Small intestine (tissue), 16 donors: ENCODE measurements at places on chromosomes 12 and 14.

DNA sequence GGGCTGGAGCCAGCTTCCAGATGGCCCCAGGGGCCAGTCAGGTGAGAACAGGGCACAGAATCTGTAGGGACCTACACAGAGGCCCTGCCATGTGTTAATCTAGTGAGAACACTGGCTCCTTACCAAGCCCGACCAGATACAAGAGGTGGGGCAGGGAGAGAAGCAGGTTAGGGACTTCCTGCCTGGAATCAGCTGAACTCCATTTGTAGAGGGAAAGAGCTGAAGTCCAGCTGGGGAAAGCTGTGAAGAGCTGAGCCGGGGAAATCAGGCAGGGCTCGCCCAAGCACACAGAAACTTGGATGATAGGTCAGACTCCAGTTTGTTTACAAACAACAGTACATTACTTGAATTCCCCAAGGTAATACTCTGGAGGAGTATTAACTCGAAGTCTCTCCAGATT, 46.7 kb downstream of the PTGER2 start:
- no peak for DNase-seq

GRCh38 chr12:54891717-54892478, 37.6 kb downstream of the MUCL1 start:
- DNase-seq: peak; percentile 20

DNA sequence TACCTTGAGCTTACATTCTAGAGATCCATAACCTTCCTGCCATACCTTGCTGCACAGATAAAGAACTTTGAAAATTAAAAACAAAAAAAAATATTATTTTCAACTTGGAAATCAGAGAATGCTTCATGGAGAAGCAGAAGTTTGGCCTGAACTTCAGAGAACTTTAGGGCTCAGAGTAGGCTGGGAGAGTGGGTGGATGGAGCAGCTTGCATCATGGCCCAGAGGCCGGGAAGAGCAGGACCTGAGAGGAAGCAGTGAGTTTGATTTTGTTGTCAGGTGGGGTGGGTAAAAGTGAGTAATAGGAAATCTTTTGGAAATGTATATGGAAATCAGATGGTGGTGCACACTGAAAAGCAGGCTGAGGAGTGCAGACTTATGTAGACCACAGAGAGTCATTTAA, 228.5 kb upstream of the KRR1 start:
- DNase-seq: no peak

DNA sequence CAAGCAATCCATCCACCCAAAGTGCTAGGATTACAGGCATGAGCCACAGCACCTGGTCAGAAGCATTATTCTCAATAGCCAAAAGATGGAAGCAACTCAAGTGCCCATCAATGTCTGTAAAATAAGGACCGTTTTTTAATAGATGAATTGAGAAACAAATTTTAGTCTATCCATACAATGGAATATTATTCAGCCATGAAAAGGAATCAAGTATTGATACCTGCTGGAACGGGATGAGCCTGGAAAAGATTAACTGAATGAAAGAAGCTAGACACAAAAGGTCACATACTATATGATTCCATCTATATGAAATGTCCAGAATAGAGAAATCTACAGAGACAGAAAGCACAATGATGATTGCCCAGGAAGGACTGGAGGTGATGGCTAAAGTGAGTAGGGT, 9.1 kb upstream of the FBXW8 start:
- DNase-seq: no peak

DNA sequence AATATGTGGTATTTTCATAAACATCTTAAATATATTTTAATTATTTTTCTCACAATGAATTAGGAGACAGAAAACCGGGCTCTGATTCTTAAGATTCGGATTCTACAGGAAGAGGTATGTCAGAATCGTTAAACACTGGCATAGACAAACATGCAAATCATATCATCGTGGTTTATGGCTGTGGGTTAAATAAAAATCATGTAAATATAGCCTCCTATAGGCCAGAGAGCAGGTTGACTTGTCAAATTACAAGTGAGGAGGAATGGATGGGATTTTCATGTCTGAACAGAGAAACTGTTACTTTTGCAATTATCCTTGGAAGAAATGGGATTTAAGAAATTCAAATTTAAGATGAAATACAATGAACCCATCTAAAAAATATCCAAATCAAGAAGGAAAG, 74.9 kb upstream of the BCAT1 start:
- DNase-seq: no peak

DNA sequence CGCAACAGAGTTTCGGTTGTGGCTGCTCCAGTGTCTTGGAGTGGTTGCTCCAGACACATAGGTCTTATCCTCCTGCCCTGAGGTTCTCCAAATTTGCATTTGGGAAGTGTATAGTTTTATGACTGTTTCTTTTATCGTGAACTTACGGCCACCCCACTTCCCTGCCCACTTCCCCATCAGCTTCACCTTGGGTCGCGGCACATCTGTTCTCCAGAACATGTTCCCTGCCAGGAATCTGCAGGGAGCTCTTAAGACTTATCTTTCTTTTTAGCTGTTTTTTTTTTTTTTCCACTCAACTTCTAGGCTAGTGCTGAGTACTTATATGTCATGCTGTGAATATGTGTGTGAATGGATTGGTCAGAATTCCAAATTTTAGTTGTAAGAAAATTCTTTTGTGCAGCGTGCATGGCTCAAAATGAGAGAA, 75.4 kb downstream of the ETV6 start:
- no peak for DNase-seq
